Hypothalamus (tissue), 51 donors: ENCODE measurements at places on chromosomes 2 and 18.

DNA sequence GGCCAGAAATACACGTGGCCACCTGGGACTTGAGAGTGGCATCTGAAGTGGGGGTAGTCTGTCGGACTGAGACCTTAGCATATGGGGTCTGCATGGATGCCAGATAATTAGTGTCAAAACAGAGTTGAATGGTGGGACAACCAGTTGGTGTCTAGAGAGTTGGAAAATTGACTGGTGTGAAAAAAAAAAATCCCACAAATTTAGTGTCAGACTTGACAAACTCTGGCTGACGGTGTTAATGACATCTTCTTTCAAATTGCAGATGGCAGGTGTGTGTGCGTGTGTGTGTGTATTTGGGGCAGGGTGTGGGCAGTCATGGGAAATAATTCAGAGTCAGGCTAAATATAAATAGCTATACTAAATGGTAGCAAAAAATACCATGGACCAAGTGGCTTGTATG is 365.4 kb upstream of the RGPD4 start:
- no peak for DNase-seq

- DNase-seq: no peak
Measured at GRCh38 chr2:229087843-229088516, 183.1 kb downstream of the PID1 start.

DNA sequence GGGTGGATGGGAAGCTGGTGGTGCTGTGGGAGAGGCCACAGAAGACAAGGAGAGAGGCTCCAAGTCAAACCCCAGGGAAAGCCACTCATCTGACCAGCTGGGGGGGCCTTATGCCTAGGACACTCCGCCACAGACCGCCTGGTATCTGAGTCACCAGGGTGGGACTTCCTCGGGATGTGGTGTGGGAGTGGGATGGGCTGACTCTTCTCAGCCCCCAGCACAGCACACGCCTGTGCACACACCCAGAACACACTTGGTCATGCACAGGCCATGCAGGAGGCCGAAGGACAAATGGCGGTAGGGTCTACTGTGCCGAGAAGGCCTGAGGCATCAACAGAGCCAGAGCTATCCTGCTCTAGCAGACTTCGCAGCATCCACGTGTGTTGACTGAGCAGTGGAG is 136.4 kb downstream of the INHBB start:
- DNase-seq: no peak

DNA sequence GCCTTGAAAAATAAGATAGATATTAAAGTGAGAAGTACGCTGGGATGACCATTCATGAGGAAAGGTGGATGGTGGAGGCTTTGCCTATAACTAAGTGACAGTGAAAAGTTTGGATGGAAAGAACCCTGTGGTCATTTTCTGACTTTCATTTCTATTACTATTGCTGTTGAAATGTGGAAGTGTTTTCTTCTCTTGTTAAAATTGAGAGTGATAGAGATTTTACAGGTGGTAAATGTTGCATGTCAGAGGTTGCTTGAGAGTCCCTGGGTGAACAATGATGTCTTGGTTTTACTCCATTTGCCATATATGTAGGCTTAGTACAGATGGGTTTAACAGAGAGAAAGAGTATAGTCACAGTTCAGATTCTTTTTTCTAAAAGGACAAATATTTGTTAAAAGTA is 18.4 kb downstream of the NCOA1 start:
- DNase-seq: no peak

- no peak for DNase-seq
Measured at GRCh38 chr2:36445185-36445866, 89.7 kb downstream of the CRIM1 start.

DNA sequence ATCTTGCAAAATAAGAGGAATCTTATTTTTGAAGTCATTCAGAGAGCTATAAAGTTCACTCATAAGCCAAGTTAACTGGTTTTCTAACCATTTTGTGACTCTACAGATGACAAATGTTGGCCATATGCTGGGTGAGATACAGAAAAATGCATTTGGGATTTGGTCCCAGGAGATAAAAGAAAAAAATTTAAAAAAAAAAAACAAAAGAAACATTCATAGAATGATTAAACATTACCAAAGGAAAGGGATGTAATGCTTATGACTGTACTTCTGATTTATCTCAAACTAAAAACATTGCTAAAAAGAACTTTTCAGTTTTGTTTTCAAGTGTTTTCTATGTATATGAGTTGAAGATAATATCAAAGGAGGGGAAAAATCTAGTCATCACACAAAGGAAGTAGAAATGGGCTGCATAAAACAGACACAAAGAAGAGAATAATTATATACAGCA is 43.1 kb downstream of the PELI1 start:
- no peak for DNase-seq

DNA sequence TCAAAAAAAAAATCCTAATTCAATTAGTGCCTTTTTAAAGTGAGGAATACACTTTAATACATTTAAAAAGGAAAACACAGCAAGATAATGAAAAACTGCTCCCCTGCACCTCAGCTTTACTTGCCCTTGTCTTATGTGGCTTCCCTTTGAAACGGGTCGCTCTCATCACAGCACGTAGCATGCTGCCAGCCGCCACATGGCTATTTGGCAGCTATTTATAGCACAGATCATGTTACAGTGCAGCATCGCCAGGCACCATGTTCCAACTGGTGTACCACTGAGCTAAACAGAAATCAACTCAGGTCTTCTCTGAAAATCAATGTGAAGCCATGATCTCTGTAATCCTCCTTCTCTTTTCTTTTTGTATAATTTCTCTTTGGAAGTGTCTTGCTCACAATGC is 65.1 kb downstream of the TMEM182 start:
- peak; percentile 16 for DNase-seq

DNA sequence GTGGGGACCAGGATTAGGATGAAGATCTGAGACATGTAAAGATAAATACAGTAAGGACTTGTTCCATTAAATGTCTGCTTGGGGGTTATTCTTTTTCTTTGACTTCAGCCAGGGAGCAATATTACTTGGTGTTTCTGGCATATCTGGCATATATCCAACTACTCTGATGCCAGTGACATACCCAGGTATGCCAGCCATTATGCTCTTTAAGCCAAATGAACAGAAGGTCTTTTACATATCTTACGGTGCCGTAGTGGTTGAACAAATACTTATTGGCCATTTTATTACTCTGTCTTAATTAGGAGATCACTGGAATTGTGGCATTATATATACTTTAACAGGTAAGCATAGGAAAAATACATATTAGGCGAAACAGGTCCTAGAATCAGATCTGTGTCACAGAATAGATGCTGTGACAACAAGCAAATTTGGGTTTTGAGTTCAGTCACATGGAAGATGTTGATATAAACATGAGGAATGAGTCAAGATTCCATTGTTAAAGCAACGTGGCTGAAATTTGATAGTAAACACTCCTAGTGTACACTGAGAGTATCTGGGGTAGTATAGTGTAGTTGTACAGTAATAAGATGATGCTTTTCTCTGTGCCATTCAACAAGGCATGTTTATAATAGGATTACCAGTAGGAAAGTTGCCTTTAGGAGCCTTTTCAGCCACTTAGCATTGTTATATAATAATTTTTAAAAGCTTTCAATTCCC is 62.6 kb downstream of the KCTD18 start:
- no peak for DNase-seq

GRCh38 chr2:57460396-57461276 is 586.0 kb upstream of the VRK2 start:
- DNase-seq: no peak

DNA sequence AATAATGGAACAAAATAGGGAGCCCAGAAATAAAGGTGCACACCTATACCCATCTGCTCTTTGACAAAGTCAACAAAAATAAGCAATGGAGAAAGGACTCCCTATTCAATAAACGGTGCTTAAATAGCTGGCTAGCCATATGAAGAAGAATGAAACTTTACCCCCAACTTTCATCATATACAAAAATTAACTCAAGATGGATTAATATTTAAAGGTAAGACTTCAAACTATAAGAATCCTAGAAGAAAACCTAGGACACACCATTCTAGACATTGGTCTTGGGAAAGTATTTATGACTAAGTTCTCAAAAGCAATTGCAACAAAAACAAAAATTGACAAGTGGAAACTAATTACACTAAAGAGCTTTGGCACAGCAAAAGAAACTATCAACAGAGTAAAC is 139.1 kb downstream of the DNAH7 start:
- no peak for DNase-seq

DNA sequence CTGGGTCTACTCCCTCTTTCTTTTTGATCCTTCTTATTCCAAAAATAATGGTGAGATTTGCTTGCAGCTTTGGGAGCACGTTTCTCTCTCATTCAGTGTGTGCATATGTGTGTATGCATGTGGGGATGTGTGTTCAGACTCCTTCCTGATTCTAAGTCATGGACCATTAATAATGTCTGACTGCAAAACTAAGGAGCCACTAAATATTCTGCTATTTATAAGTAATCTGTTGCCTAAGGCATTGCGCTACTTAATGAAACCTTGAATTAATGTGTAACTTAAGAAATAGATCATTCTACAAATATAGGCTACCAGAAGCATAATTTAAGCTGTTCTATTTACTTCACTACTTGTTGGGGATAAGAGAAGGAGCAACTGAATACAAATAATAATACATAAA is 182.1 kb downstream of the TFCP2L1 start:
- no peak for DNase-seq

GRCh38 chr2:111122631-111123421 is 2.1 kb downstream of the BCL2L11 start:
- peak; percentile 32 for DNase-seq

DNA sequence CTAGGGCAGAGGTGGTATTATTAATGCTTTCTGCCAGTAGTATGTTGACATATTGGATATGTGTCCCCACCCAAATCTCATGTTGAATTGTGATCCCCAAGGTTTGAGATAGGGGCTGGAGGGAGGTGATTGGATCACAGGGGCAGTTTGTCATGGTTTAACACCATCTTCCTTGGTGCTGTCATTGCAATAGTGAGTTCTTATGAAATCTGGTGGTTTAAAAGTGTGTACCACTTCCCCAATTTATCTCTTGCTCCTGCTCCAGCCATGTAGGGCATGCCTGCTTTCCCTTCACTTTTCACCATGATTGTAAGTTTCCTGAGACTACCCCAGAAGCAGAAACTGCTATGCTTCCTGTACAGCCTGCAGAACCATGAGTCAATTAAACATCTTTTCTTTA is 47.1 kb upstream of the THSD7B start:
- no peak for DNase-seq

DNA sequence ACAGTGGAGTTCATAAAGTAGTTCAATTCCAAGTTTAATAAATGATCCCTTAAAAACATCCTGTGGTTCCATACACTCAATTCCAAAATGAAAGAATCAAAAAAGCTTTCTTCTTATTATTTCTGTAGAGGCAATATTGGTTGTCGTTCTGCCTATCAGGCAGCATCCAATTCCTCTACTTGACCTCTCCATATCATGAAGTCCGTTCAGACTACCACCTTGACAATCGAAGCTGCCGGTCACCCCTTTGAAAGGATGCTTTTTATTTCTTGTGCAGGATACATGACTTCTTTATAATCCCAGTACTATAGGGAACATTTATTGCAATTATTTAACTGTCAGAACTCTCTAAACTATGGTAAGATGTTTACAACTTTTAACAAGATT is 3.3 kb upstream of the KCTD1 start:
- DNase-seq: no peak

GRCh38 chr2:21748501-21748900 is 624.7 kb downstream of the TDRD15 start:
- no peak for DNase-seq

GRCh38 chr2:219526320-219527075 is 12.2 kb downstream of the ASIC4 start:
- DNase-seq: no peak

DNA sequence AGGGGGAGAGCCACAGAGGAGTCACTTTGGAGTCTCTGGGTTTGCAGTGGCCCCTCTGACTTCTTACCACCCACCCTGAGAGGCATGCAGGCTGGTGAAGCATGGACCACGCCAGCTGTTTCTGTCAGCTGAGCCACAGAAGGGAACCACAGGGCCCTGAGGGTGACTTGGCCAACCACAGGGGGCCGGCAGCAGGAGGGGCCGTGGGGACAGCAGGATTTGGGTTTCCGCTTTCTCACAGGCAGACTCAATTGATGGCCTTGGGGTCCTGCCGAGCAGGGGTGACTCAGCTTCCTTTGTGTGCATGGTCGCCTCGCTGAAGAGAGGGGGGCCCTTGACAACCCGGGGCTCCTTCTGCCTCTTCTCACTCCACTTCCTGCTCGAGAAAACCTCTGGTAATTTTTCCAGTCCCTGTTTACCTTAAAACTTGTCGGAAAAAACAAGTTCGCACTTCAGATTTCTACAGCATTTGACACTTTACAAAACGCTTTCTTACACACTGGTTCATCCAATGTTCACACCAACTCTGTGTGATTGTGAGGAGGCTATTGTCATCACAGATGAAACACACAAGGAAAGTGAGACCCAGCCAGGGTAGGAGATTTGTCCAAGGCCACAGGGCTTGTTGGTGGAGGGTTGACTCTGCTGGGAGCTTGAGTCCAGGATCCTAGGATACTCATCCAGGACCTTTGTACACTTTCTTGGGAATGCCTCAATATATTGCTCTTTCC is 311.2 kb downstream of the LPIN1 start:
- no peak for DNase-seq

DNA sequence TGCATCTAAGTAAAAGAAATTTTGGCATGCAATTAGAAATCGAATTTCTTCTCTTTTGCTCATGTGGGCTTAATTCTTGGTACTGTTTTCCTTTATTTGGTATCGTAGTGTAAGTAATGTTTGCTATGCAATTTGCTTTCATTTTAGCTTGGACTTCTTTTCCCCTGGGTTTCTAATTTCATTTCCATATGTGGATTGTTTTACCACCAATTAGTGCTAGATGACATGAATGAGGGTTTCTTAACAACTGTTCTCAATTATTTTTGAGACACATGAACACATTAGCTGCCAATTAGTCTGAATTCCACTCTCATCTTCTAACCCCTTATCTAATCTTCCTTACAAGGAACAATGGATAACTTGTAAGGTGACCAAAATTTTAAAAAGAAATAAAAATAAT is 1047.2 kb upstream of the PIK3C3 start:
- no peak for DNase-seq

DNA sequence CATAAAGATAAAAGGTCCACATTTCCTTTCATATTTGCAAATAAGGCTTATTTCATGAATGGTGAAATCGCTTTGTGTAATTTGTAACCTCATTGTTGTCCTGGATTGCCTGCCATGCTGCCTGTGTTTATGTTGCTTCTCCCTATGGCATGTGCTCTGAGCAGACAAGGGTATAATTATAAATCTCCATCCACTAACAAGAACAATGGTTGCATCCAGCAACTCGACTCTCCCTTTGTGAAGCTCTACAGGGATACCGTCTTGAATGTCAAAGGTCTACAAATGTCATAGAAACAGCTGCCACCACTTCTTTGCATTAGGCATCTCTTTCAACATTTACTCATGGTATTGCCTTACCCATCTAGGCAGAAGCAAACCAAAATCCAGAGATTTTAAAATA is 209.6 kb downstream of the SLC8A1 start:
- DNase-seq: no peak
